Vagina (tissue), 2 donors: ENCODE measurements at places on chromosomes 12 and 14. TPM values are rescaled to one million over a fixed set of nuclear protein-coding genes. Genes with fewer than 3 reads are reported as not detected.

DNA sequence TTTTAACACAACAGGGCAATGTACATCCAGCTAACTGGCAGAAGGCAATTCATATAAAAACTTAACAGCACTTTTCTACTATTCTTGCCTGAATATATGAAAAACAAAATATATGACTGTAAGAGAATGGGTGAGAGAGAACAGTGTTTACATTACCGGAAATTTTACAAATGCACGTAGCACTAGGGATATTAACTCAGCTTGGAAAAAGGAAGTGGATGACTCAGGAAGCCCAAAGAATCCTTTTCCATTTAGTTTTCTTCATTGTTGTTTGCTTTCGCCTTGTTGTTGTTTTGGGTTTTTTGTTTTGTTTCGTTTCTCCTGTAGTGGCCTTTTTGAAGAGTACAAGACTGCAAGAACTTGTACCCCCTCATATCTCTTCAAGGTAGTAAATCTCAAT, 295.5 kb downstream of the EGLN3 start:
- DNase-seq = no peak
- no peaks in the 10 kb centered on the region for H3K27me3 ChIP-seq

The HEBP1 gene
- total RNA-seq = 47.6 TPM

The USP44 gene
- total RNA-seq = 0.49 TPM

GRCh38 chr12:106866426-106867080, 89.2 kb upstream of the TMEM263 start:
- no peaks in the 10 kb centered on the region for H3K27me3 ChIP-seq
- H3K36me3 ChIP-seq = no peaks in the 10 kb centered on the region
- H3K4me1 ChIP-seq = no peaks in the 10 kb centered on the region
- DNase-seq = no peak
- H3K4me3 ChIP-seq = no peak overlapping the region
- no peak overlapping the region for H3K27ac ChIP-seq

GRCh38 chr14:69424149-69424923, 25.8 kb downstream of the SLC39A9 start:
- no peak for DNase-seq
- H3K36me3 ChIP-seq = no peaks in the 10 kb centered on the region
- no peaks in the 10 kb centered on the region for H3K27me3 ChIP-seq

- no peak for DNase-seq
- H3K4me3 ChIP-seq = no peak overlapping the region
- H3K27ac ChIP-seq = no peak overlapping the region
- peaks cover 20% of the 10 kb centered on the region for H3K4me1 ChIP-seq
- no peaks in the 10 kb centered on the region for H3K27me3 ChIP-seq
- H3K36me3 ChIP-seq = no peaks in the 10 kb centered on the region
Observed at GRCh38 chr12:57614948-57615500, 3.8 kb downstream of the ARHGEF25 start.

The MAP1LC3B2 gene
- not detected for total RNA-seq

The ACVRL1 gene
- 115 TPM for total RNA-seq

DNA sequence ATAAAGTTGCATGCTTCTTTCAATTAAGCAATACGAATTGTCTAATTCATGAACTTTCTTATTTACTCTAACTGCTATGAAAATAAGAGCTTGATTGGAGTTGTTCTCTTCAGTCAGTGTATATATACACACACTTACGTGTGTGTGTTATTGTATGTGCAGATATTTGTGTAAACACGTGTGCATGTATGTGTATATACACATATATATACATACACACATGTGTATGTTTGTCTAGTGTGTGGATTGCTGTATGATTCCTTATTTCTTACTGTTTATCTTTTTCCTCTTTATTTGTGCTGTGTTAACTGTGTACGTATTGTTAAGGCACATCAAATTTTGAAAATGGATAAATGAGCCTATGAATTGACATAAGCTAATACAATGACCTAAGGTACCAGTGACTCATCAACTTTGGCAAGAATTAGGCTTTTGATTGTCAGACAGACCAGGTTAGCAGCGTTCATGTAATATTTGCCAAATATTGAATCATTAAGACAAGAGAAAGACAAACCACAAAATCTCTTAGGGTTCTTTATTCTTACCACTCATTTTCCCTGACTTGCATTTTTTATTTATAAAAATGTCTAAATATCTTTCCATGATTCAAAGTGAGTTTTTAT, 423.9 kb downstream of the SOX5 start:
- H3K27ac ChIP-seq = no peak overlapping the region
- no peaks in the 10 kb centered on the region for H3K4me1 ChIP-seq
- no peak overlapping the region for H3K4me3 ChIP-seq
- H3K36me3 ChIP-seq = no peaks in the 10 kb centered on the region

GRCh38 chr14:102827716-102828115, 50.5 kb downstream of the TRAF3 start:
- H3K4me1 ChIP-seq = peaks cover 20% of the 10 kb centered on the region
- H3K4me3 ChIP-seq = no peak overlapping the region
- H3K27me3 ChIP-seq = no peaks in the 10 kb centered on the region

GRCh38 chr12:125470838-125471783, 405.9 kb downstream of the AACS start:
- no peak overlapping the region for H3K27ac ChIP-seq
- no peak overlapping the region for H3K4me3 ChIP-seq
- no peaks in the 10 kb centered on the region for H3K4me1 ChIP-seq
- no peaks in the 10 kb centered on the region for H3K36me3 ChIP-seq

The RNASE1 gene
- 174 TPM for total RNA-seq

DNA sequence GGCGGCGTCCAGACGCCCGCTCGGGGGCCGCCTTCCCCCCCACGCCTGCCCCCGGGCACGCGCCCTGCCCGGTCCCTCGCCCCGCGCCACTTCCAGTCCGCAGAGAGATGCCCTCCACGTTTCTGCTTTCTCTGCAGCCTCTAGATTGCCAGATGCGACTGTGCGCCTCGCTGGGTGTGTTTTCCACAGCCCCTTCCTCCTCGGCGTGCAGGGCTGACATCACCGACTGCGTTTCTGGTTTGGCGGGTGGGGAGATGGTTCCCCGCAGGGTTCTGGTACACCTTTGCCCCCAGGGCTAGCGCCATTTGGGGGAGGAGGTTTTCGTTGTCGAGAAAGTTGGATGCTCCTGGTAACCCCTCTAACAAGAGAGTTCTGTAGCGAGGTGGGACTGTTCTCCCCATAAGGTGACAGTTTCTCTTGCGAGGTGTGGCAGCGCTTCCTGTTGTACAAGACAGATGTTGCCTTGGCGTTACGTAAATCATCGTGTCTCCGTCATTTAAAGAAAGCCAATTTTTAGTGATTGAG, 1.5 kb downstream of the CALM1 start:
- H3K4me1 ChIP-seq = peaks cover 44% of the 10 kb centered on the region
- H3K36me3 ChIP-seq = peaks cover 31% of the 10 kb centered on the region
- DNase-seq = no peak
- H3K4me3 ChIP-seq = peak overlapping the region; percentile 99
- H3K27ac ChIP-seq = peak overlapping the region; percentile 90
- no peaks in the 10 kb centered on the region for H3K27me3 ChIP-seq

DNA sequence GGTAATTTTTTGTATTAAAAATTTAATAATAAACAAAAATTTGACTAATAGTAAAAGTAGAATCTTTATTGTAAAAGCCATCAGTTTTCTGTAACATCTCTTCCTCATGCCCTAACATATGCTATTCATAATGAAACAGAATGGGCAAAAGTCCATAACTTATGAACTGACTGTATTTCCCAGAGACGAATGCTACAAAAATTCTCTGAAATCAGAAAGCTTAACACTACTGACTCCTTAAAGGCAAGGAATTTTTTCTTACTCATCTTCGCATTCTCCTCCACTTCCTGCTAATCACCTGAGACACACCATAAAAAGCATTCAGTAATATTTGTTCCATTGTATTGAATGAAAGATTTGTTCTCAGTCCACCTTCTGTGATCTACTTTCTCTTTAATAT, 17.6 kb downstream of the MON2 start:
- H3K27me3 ChIP-seq = no peaks in the 10 kb centered on the region
- DNase-seq = no peak
- H3K4me1 ChIP-seq = peaks cover 7% of the 10 kb centered on the region
- H3K4me3 ChIP-seq = no peak overlapping the region
- no peak overlapping the region for H3K27ac ChIP-seq
- H3K36me3 ChIP-seq = peaks cover 5% of the 10 kb centered on the region

The BCL7A gene
- total RNA-seq = 8.1 TPM

The WIF1 gene
- 27.3 TPM for total RNA-seq

The SNX6 gene
- total RNA-seq = 46.4 TPM

- no peaks in the 10 kb centered on the region for H3K36me3 ChIP-seq
- H3K27me3 ChIP-seq = no peaks in the 10 kb centered on the region
- peak; percentile 90 for DNase-seq
Observed at GRCh38 chr14:92105073-92105892, 1.1 kb downstream of the ATXN3 start.
